ENCODE measurements at places on chromosomes 7 and 10.

DNA sequence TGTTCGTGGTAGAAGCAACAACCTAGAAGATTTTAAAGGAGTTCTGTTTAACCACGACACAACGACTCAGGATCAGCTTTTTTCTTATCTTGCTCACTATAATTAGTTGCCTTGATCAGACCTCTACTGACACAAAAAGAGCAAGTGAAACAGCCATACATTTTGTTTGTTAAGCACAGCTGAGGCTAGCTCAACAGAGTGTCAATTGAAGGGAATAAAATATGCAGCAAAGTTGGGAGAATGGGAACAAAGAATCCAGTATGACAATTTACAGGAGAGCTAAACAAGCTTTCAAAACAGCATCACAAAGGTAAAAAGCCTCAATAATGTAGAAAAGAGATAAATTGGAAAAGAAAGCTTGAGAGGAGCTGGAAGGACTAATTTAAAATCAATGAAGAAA, 40.5 kb upstream of the HERPUD2 start:
- DNase-seq: no peak

DNA sequence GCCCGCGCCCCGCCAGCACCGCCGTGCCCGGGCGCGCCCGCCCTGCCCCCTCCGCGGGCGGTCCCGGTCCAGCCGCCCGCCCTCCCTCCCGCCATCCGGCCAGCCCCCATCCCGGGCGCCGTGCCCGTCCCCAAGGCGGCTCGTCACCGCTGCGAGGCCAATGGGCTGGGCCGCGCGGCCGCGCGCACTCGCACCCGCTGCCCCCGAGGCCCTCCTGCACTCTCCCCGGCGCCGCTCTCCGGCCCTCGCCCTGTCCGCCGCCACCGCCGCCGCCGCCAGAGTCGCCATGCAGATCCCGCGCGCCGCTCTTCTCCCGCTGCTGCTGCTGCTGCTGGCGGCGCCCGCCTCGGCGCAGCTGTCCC, at the start of gene HTRA1:
TSS of gene HTRA1 (plus strand) at position 187 of the 362 bp plus-strand sequence. CDS start at position 287, 100 bp downstream.
- no peak for DNase-seq

DNA sequence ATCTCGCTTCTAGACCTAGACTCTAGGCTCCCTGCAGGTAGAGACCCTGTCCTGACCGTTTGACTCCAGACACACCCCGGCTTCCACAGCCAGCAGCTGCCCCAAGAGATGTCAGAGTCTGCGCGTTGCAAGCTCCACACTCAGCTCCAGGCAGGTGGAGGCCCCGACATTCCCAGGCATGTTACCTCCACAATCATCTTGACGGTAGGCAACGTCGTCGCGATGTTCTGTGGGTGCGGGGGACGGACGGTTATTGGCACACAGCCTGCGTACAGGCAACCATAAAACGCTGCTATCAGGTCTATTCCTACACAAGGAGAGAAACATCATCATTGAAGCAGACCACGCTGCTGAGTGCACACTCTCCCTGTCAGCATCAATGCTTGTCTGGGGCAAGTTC, 213.2 kb downstream of the ZMYND11 start:
- DNase-seq: no peak

DNA sequence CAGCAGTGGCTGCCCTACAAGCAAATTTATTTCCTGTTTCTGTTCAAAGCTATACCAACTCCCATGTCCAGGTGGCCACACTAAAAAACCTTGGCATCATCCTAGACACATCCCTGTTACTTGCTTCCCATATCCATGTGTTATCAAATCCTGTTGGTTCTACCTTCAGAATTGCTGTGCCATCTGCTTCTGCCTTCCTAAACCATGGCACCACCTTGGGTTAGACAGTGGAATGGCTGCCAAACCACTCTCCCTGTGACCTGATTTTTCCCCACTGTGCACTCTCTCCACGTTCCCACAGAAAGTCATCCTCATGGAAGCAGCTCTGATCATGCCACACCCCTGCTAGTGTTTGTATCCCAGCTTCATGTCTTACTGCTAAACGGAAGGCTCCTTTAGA, 697.6 kb upstream of the GALNT17 start:
- DNase-seq: no peak

GRCh38 chr10:60488111-60488669, 98.5 kb upstream of the ANK3 start:
- no peak for DNase-seq

DNA sequence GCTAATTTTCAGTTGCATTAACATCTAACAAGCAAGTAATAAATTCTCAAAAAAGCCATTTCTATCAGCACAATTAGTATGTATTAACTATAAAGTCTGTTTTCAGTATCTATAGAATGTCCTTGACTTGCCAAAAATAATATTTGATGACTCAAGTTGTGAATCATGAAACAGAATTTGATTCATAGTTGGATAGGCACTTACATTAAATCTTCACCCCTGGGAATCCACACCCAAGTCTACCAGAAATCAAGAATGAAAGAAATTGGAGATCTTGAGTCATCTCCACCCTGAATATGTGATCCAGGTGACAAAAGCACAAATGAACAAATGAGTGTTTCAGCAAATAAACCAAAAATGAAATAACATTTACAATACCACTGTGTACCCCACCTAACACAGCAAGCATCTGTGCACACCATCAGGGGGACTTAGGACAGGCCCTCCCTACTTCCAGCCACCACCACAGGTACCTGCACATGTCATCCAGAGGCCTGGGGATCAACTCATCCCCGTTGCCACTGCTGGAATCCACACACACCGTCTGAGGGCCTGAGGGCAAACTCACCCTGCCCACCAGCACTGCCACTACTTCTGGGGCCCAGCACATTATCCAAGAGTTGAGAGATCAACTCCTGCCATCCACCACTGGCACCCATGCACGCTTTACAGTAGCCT, 160.1 kb downstream of the MTERF1 start:
- no peak for DNase-seq

GRCh38 chr7:34087892-34088891, 182.9 kb downstream of the BMPER start:
- no peak for DNase-seq

DNA sequence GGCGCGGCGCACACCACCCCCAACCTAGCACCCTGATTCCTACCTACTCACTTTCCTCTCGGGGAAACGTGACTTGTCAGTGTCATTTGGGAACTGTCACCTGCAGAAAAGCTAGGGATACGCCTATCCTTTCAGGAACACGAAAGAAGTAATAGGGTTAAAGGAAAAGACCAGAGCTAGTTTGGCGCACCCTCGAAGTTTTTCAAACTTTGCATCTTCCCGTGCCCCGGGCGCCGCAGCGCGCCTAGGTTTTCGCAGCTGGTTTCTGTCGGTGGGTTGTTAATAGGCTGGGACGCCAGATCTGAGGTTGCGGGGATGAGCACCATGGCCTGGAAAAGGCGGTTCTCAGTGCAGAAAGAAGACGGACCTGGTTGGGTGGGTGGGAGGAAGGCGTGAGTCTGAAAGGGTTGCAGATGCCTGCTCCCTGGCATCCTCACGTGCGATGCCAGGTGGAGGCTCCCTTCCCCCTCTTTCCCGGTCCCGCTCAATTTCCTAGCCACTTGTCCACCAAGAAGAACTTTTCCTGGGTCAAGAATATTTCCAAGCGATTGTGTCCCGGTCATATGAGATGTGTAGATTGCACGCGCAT, 568 bp upstream of the MEOX2 start:
- DNase-seq: no peak

DNA sequence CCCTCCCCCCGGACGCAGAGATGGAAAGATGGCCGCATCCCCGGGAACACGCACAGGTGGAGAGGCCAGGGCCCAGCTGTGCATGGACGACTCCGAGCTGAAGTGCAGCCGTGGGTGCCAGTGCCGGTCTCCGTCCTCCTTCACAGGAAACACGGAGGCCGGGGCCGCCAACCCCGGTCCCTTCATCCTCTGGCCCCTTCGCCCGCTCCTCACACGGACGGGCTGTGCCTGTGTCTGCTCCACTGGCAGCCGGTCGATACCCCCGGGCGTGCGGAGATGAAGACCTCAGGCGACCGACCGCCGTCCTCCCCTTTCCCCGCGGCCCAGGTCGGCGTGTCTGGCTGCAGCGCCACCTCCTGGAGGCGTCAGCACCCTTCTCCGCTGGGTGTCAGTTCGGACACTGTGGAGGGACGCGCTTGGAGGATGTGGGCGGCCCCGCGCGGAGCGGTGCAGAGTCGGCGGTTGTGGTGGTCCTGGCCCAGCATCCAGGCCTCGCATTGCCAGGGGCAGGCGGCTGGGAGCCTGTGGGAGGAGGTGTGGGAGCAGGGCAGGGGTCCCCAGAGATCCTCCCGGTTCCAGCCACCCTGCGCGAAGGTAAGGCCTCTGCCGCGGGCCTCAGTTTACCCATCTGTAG, 9.9 kb downstream of the ZNF511 start:
- DNase-seq: no peak

DNA sequence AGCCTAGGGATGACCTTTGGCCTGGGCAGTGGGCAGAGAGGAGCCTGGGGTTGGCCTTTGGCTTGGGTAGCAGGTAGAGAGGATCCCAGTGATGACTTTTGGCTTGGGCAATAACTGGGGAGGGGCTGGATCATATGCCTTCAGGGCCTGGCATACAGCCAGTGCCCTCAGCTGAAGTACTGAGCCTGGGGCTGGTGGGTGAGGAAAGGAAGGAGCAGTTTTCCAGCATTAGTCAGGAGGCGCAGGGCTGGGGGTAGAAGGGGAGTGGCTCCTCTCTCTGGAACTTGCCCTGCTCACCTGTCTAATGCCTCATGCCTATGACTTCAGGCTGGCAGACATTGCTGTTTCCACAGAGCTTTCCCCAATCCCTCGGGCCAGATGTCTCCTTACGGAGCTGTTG, 15.2 kb upstream of the COMTD1 start:
- DNase-seq: no peak

DNA sequence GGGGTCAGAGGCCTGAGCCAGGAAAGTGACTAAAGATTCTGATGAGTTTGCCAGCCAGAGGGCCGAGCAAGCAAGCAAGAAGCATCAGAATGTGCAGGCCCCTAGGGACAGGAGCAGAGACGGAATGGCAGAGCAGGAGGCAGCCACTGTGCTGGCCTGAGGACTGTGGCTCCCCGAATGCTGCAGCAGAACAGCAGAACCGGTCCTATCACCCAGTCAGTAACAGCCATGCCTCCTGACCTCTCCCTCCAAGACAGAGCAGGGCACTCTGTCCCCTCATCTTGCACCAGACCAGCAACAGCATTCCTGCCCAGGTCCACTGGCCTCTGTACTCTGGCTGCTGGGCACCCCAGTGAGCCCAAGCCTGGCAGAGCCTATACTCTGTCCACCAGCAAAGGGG, 85.9 kb downstream of the ARHGAP22 start:
- DNase-seq: no peak

DNA sequence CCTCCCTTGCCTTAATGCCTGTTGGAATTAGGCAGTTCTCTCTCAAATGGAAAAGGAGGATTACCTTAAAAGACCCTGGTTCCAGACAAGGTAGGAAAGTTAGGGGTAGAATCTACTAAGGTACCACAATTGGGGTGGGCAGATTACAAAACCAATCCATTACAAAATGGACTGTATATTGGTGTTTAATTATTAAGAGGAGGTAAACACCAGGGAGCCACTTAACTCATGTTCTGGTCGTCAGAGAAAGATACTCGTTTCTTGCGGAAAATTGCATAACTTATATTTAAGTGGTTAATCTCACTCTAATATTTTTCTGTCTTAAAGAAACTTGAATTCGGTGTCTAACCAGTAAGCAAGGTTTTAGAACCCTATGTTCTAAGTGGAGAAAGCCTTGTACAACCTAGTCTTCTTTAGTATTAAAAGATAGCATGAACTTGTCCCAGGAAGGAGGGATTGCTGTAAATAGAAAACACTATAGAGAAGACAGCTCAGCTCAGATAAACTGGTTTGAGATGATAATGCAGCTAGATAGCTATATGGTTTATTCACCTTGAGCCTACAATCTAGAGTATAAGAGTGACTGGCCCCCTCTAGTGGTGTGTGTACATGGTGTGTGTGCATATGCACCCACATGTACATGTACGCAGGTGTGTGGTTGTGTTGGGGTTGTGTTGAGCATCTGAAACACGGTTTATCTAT, 58.0 kb upstream of the STRIP2 start:
- no peak for DNase-seq

DNA sequence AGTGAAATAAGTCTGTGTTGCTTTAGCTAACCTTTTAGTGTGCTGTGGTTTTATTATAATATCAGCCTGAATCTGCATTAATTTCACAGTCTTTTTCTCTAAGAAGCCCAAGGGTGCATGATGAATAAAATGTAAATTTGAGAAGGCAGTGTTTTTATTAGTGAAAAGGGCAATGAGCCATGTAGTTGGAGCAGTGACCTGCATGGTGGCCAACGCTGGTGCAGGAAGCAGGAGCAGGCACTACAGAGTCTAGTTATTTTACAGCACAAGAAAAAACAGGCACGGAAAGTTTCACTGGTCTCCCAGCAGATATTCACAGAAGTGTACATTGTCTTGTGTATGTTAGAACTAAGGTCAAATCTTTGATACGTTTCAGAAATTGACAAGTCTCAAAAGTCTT, 247.8 kb downstream of the CELF2 start:
- no peak for DNase-seq

DNA sequence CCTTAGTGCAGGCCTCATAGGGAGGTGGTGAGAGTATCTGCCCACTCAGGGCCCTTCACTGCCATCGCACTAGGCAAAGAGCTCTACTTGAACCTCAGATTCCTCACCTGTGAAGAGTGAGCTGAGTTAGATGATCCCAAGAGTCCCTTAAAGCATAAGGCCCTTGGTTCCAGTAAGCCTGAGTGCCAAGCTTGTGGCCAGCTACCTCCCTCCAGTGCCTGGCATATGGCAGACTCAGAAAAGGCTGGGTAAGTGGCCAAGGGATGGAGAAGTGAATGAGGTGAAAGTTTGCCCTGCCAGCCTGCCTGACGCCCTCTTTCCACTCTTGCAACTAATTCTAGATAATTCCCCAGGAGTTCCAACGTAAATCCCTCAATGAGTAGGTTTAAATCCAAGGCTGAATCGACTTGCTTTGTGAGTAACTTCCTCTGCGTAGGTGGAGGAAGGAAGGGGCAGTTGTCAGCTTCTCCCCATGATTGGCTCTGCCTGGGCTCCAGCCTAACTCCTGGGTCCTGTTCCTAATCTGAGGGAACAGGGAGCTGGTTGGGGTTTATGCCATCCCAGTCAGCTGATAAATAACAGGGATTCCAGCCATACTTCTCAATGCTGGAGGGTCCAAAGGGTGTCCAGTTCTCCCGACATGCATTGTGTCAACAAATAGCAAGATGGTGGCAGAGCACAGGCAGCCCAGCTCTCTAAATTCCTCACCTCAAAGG, 14.2 kb downstream of the DUSP5 start:
- DNase-seq: no peak

GRCh38 chr10:43251419-43252165, 15.3 kb downstream of the RASGEF1A start:
- no peak for DNase-seq

- no peak for DNase-seq
Observed at GRCh38 chr10:109183366-109183765, 739.9 kb downstream of the XPNPEP1 start.

- DNase-seq: no peak
Observed at GRCh38 chr10:112497347-112497950, 50.4 kb downstream of the VTI1A start.

- DNase-seq: no peak
Observed at GRCh38 chr7:29494350-29494749, 69.3 kb upstream of the PRR15 start.

DNA sequence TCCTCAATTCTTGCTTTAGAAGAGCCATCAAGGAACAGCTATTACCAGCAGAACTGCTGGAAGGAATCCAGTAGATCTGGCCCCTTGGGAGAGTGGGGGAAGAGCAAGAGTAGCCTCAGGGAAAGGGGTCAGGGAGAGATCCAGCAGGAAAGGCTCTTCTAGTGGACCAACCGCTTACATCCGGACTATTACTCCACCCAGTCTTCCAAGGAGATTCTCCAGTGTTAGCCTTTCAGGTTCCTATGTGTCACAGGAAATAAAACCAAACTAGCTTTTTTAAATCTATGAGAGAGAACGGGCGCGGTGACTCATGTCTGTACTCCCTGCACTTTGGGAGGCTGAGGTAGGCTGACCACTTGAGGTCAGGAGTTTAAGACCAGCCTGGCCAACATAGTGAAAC, 34.3 kb downstream of the TET1 start:
- DNase-seq: no peak
